ENCODE measurements at places on chromosomes 5 and 9. TPM values are rescaled to one million over a fixed set of nuclear protein-coding genes. Genes with fewer than 3 reads are reported as not detected.

NTNG2 gene
- 2.0 TPM for total RNA-seq

FLT4 gene
- total RNA-seq: 0.15 TPM

PCDHGB6 gene
- total RNA-seq: 5.1 TPM

ADAMTSL1 gene
- 93.5 TPM for total RNA-seq

GABRA1 gene
- total RNA-seq: not detected

PCDHB10 gene
- total RNA-seq: 0.66 TPM

LHX2 gene
- not detected for total RNA-seq

PIP5K1B gene
- not detected for total RNA-seq

ACOT12 gene
- total RNA-seq: 2.2 TPM

MARVELD2 gene
- 0.17 TPM for total RNA-seq

NXNL2 gene
- total RNA-seq: 2.0 TPM

RNF183 gene
- not detected for total RNA-seq

OLFM1 gene
- 4.9 TPM for total RNA-seq

IRX1 gene
- total RNA-seq: not detected

IFNA2 gene
- total RNA-seq: not detected

SMIM32 gene
- total RNA-seq: not detected

ACTBL2 gene
- not detected for total RNA-seq

LAMC3 gene
- 0.33 TPM for total RNA-seq

RASGEF1C gene
- not detected for total RNA-seq

NFIB gene
- 40.7 TPM for total RNA-seq

RAPGEF1 gene
- total RNA-seq: 35.9 TPM

CDC37L1 gene
- 24.4 TPM for total RNA-seq

ADAMTS6 gene
- total RNA-seq: 52.8 TPM

PCDHA12 gene
- total RNA-seq: not detected

CDC42SE2 gene
- 18.4 TPM for total RNA-seq

GPR21 gene
- total RNA-seq: 0.17 TPM

C9orf78 gene
- total RNA-seq: 33.6 TPM

NR2F1 gene
- total RNA-seq: 55.4 TPM

PTGR1 gene
- total RNA-seq: 161 TPM

PBX3 gene
- total RNA-seq: 103 TPM

HNRNPAB gene
- total RNA-seq: 37.5 TPM

FOXD4L6 gene
- not detected for total RNA-seq

HACD4 gene
- total RNA-seq: 16.3 TPM
